Liver (tissue), 10 donors: ENCODE measurements at places on chromosomes 5 and 9. TPM values are rescaled to one million over a fixed set of nuclear protein-coding genes. Genes with fewer than 3 reads are reported as not detected.

DNA sequence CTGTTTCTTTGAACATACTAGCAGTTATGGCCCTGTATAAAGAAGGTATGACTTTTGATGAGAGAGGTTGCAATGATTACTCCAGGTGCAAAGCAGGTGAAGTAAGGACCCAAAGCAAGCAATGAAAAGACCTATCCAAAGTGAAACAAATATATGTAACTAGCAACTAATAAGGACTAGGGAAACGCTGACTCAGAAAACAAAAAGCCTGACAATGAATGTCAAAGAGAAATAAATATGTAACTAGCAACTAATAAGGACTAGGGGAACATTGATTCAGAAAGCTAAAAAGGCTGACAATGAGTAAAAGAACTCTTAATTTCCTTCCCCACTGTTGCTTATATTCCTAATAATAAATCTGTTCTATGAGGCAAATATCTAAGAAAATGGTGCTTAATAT, 43.1 kb downstream of the HMGCR start:
- DNase-seq: no peak

DNA sequence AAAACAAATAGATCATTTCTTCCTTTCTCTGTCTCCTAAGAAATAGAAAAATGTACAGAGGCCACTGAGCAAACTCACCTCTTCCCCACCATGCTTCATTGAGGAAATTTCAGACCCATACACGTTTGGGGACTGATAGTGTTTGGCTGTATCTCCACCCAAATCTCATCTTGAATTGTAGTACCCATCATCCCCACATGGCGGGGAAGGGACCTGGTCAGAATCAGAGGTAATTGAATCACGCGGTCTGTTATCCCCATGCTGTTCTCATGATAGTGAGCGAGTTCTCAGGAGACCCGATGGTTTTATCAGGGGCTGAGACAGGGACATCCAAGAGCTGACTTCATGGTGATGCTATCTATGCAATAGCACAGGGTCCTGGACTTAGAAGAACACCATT, 1655.8 kb downstream of the MAT2B start:
- DNase-seq: no peak

- DNase-seq: no peak
Observed at GRCh38 chr9:135879237-135879601, 28.1 kb downstream of the CAMSAP1 start.

- no peak for DNase-seq
Observed at GRCh38 chr5:125326150-125326510, 579.7 kb upstream of the ZNF608 start.

DNA sequence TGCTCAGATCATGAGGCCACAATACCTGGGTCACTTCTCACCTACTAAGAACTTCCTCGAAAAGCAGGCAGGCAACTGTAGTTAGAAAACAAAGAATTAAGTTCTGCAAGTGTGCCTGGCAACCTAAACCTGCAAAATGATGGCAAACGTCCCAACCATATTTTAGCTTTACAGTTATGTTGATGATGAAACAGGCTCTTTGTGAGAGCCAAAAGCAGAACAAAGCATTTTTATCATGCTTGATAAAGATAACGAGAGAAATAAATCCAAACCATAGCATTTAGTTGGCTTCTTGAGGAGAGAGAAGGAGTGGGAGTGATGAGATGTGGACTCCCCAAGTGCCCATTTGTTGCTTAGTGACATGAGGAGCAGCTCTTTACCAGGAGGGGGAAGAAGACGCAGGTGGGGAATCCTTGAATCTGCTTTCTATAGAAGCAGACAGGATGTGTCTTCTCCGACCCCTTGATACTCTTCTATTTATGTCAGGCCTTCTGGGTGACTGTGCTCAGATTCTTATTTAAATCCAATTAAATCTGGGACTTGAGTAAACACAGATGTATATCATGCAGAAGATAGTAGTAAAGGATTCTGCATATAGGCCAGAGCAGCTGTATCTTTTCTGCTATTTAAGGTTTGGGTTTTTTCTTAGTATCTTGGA, 221.2 kb downstream of the TMEM167A start:
- DNase-seq: no peak

GRCh38 chr5:140821375-140822280, at the start of gene PCDHA5:
Gene PCDHA5 (plus strand): TSS chr5:140821613.
- no peak for DNase-seq

DNA sequence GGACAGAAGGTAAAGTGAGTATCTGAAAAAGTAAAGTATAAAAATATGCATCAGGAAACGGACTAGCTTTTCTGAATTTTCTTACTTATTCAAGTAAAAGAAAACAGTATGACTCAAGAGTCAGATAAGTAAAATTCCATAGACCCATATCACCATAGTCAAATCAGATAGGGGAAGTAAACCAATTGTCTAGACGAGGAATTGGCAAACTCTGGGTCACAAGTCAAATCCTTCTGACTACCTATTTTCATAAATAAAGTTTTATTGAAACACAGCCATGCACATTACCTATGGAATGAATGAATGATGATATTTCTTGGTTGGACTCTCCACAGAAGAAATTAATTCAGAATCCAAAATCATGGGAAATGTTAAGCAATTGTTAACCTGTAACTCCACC, 59.1 kb upstream of the TMC1 start:
- DNase-seq: no peak

DNA sequence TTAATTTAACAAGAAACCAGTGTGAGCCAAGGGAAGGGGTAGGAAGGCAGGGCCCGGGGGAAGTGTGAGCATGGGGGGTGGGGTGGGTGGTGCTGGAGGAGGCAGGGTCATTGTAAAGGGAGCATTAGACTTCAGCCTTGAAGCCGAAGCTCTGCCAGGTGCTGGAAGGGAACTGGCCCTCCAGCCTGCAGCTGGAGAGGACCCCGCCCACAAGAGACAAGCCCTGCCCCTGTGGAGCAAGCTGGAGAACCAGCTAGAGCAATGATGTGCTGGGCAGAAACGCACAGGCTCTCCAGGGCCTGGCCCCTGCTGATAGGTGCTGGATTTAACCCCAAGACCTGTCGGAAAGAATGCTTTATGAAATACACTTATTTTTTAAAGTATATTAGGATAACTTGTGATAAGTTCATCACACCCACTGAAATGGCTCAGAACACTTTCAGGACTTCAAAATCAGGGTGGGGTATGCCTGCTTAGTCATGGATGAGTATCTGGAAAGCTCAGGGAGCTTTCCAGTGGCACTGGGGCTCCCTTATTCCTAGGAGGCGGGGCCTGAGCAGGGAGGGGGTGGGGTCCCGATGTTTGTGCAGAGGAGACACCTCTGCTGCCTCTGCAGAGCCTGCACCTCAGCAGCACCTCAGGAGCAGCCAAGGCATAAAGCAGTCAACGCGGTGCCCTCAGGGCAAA, 27.1 kb downstream of the UBE2QL1 start:
- no peak for DNase-seq

DNA sequence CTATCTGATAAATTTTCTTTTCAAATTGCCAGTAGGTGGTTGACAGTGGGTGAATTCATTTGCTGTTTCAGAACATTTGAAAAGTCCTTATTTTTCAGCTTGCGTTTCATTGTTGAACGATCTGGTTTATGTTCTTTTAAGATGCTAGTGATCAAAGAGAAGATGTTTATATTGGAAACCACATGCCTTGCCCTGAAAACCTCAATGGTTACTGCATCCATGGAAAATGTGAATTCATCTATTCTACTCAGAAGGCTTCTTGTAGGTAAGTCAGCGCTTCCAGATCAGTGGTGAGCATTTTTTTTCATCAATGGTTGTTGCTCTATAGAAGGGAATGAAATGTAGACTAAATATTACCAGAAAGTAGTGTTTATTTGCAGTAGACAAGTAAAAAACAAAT, 16.6 kb upstream of the CAVIN4 start:
- DNase-seq: no peak

GRCh38 chr9:105142406-105143135, 101.9 kb upstream of the SLC44A1 start:
- no peak for DNase-seq

DNA sequence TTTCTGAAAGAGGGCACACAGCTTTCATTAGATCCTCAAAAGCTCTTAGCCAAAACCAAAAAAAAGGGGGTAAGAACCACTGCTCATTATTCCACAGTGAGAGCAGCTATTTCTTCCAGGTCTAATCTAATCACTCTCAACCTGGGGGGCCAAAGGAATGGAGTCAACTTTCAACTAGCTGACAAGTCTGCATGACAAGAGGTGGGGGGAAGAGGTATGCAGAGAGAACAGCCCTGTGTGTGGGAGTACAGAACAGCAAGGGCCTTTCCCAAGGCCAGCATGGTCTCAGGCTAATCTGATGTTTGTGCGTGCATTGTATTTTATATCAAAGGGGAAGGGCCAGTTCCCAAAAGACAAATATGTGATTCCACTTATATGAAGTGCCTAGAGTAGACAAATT, 36.9 kb upstream of the PIP5K1B start:
- no peak for DNase-seq

- no peak for DNase-seq
Observed at GRCh38 chr9:33211695-33212393, 28.1 kb upstream of the SPINK4 start.

DNA sequence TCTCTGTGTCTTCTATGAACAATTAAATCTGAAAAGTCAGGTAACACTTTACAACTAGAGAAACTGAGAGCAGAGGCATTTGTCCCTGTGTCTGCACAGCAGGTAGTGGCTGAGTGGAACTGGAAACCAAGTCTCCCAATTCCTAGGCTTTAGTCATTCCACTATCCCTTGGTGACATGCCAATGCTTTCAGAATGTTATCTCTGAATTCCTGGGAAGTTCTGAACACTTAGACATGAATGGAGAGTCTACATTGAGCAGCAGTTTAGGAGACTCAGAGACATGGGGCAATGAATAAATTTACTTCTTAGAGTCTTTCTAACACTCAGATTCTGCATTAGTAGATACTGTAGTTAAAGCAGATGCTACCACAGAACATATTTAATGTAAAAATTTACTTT, 94.8 kb upstream of the APC start:
- DNase-seq: no peak

- no peak for DNase-seq
Observed at GRCh38 chr5:80206282-80206681, 49.6 kb downstream of the SERINC5 start.

TMC1 gene
- not detected for total RNA-seq

TTC39B gene
- total RNA-seq: 11.7 TPM
